Occipital lobe (tissue), 3 donors: ENCODE measurements at places on chromosomes 5 and 9. TPM values are rescaled to one million over a fixed set of nuclear protein-coding genes. Genes with fewer than 3 reads are reported as not detected.

FOXD1 gene
- total RNA-seq, result 0.94 TPM

C5orf52 gene
- not detected for total RNA-seq

NR3C1 gene
- 27.1 TPM for total RNA-seq

GRCh38 chr9:124480621-124480981 lies 26.6 kb downstream of the NR5A1 start:
- DNase-seq, result no peak

DNA sequence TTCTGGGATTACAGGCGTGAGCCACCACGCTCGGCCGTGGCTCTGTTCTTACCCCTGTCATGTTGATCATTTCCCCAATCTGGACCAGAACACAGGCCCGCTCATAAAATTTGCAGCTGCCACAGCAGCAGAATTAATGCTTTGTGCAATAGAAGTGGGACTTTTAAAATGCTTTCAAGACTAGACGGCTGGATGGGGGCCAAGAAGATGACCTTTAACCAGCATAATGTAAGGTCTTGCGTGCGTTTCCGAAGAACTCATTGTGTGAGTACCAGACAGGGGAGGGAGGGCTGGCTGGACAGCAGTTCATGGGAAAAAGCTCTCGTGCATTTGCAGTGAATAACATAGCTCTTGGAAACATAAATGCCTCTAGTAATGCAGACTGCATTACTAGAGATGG lies 3.5 kb upstream of the WDR38 start:
- no peak for DNase-seq
